CD4-positive, alpha-beta T cell treated with Interleukin-1 beta for 1 hour (primary cell): ENCODE measurements at places on chromosomes 5 and 9.

GRCh38 chr9:16869131-16869881 lies 1.2 kb downstream of the BNC2 start:
- DNase-seq: no peak

DNA sequence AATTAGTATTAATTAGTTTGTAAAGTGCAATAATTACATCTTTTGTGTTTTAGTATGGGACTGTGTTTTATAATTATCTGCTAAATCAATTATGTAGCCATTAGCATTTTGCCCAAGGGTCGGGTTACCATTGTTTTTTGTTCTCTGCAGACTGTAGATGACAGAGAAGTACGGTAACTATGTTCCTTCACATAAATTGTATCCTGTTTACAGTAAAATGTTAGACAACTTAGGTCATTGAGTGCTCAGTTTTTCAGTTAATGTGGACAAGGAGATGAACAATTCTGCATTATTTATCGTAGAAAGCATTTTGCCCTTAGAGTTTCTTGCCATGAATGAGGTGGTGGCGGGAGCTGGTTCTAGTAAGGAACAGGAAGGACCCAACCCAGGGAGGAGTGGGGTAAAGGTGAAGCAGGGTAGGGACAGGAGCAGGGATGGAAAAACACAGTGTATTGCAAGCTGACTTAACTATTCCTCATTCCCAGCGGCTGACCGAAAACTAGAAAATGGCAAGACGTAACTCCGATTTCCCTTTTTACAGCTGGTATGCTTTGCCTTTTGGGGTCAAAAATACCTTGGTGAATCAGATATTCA lies 243.7 kb upstream of the SLC24A2 start:
- no peak for DNase-seq

DNA sequence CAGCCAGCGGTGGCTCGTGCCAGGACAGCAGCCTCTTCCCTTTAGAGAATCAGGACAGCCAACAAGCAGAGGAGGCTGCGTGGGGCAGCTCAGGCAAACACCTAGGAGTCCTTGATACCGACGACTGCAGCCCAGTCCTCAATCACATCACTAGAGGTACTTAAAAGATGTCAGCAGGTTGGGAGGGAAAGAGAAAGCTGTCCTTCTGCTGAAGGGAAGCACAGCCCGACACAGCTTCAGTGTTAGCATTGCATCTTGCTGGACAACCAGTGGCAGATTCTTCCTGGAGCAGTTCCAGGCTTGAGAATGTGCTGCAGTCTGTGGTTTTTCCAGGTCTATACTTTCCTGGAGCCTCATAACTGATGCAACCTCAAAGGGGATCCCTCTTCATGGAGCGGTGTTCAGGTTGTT lies 230.5 kb downstream of the SYK start:
- no peak for DNase-seq

- DNase-seq: no peak
These were observed 42.5 kb downstream of the RALGPS1 start for GRCh38 chr9:126956917-126957686.

- DNase-seq: peak; percentile 10
These were observed 1.6 kb downstream of the LMX1B start for GRCh38 chr9:126615245-126615790.

DNA sequence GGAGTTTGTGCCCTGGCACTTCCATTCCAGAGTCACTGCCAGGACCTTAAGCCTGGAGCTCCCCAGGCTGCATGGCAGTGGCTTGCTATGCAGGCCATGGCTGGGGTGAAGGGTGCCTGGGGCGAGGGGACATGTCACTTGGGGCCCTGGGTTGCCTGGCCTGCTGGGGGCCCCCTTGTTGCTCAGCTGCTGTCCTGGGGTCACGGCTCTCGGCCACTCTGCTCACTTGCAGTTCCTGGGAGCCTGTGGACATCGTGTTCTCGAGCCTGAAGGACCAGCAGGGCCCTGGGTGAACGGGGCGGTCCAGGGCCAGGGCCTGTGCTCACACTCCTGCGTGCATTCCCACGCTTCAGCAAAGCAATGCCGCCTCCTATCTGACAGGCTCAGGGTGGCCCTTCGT lies 14.5 kb upstream of the SLC2A6 start:
- no peak for DNase-seq

DNA sequence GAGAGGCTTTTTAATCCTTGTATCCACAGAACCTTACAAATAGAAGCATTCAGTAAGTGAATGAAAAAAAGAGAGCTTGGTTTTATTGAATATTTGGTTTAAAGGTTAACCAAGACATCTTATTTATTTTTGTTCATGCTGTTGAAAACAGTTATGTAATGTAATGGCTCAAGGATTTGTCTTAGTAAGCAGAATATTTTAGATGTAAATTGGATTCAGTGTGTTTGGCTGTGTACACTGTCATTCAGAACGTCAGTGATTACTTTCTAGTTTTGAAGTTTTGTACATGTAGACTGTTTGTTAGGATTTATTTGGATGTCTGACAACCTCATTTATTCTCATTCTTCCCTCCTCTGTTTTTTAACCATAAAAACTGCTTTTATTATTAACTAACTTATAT lies 31.3 kb downstream of the KCNN2 start:
- no peak for DNase-seq

DNA sequence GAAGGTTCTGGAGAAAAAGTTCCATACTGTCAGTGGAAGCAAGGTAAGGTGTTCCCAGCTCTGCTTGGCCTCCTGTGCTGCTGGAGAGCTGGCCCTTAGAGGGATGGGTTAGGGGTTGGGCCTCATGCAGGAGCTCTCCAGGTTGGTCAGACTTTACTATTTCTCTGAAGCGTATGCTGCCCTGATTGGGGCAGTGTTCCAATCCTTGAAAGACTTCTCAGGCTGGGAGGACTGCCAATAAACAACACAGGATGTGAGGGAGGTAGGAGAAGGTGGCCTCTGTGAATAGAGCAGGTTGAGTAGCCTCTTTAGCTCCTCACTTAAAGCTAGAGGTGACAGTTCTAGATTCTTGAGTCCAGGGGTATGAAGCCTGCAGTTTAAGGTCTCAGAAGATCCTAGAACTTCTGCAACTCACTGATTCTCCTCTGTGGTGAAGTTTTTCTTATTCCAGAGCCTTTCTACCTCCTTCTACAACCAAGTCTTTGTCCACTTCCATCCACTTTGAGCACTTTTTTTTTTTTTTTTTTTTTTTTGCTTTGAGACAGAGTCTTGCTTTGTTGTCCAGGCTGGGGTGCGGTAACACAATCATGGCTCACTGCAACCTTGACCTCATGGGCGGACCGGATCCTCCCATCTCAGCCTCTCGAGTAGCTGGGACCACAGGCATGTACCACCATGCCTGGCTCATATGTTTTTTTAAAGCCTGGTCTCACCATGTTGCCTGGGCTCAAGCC lies 3.0 kb downstream of the HNRNPAB start:
- DNase-seq: no peak

GRCh38 chr5:68331192-68332079 lies 115.9 kb downstream of the PIK3R1 start:
- DNase-seq: no peak

GRCh38 chr5:141615991-141616720 lies 2.6 kb downstream of the DIAPH1 start:
- no peak for DNase-seq

- DNase-seq: no peak
These were observed 582.5 kb downstream of the TAF11L14 start for GRCh38 chr5:18216729-18217128.

- DNase-seq: no peak
These were observed 2.9 kb upstream of the NDST1 start for GRCh38 chr5:150505041-150505511.

- no peak for DNase-seq
These were observed 15.5 kb upstream of the CTNNA1 start for GRCh38 chr5:138737494-138738265.

- no peak for DNase-seq
These were observed 21.5 kb upstream of the SEMA4D start for GRCh38 chr9:89519366-89519805.

GRCh38 chr5:80165452-80165851 lies 90.4 kb downstream of the SERINC5 start:
- no peak for DNase-seq

DNA sequence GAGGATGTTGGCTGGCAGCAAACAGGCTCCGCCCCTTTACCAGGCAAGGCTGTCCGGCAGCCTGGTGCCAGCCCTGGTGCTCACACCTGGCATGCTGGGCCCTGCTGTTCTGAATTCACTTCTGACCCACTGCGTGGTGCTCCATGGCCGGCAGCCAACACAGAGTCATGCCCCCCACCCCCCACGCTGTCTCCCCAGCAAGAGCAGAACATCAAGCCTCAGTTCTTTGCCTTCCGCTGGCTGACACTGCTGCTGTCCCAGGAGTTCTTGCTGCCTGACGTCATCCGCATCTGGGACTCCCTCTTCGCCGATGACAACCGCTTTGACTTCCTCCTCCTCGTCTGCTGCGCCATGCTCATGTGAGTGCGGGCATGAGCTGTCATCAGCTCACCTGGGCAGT lies 12.6 kb upstream of the ENDOG start:
- no peak for DNase-seq

GRCh38 chr5:27568811-27569210 lies 530.4 kb upstream of the CDH9 start:
- no peak for DNase-seq

GRCh38 chr5:4230786-4231641 lies 635.4 kb downstream of the IRX1 start:
- no peak for DNase-seq

- no peak for DNase-seq
These were observed 4.9 kb upstream of the OXCT1 start for GRCh38 chr5:41875121-41875520.

- DNase-seq: no peak
These were observed 184.6 kb downstream of the ACTL7B start for GRCh38 chr9:108671176-108671575.

DNA sequence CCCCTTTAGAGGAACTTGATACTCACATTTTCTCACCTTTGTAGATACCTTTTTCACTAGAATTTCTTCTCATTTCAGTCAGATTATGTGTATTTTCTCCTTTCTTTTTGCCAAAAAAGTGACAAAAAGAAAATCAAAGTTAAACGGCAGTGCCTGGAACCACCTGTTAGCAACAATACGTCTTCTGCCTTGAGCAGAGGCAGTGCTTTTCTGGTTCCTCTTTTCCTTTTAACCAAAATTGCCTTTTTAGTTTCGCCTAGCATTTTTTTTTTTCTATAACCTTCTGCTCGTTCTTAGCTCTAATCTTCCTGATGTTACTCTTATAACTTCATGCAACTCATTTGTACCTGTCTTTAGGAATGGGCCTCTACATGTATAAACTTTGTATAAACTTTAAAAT lies 26.1 kb downstream of the SMIM32 start:
- no peak for DNase-seq

- DNase-seq: no peak
These were observed 183.0 kb upstream of the TRIM32 start for GRCh38 chr9:116504081-116504480.

- no peak for DNase-seq
These were observed 39.6 kb upstream of the RXRA start for GRCh38 chr9:134286471-134287245.

GRCh38 chr5:8827696-8828095 lies 718.2 kb downstream of the SEMA5A start:
- no peak for DNase-seq

DNA sequence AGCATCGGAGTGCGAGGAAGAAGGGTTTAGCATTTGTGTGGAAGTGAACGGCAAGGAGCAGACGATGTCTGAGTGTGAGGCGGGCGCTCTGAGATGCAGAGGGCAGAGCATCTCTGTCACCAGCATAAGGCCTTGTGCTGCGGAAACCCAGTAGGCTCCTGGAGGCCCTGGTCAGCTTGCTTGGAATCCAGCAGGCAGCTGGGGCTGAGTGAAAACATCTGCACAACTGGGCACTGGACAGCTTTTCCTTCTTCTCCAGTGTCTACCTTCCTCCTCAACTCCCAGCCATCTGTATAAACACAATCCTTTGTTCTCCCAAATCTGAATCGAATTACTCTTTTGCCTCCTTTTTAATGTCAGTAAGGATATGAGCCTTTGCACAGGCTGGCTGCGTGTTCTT lies 72.1 kb downstream of the C7 start:
- no peak for DNase-seq

GRCh38 chr5:2093859-2094615 lies 211.3 kb upstream of the IRX4 start:
- DNase-seq: no peak

DNA sequence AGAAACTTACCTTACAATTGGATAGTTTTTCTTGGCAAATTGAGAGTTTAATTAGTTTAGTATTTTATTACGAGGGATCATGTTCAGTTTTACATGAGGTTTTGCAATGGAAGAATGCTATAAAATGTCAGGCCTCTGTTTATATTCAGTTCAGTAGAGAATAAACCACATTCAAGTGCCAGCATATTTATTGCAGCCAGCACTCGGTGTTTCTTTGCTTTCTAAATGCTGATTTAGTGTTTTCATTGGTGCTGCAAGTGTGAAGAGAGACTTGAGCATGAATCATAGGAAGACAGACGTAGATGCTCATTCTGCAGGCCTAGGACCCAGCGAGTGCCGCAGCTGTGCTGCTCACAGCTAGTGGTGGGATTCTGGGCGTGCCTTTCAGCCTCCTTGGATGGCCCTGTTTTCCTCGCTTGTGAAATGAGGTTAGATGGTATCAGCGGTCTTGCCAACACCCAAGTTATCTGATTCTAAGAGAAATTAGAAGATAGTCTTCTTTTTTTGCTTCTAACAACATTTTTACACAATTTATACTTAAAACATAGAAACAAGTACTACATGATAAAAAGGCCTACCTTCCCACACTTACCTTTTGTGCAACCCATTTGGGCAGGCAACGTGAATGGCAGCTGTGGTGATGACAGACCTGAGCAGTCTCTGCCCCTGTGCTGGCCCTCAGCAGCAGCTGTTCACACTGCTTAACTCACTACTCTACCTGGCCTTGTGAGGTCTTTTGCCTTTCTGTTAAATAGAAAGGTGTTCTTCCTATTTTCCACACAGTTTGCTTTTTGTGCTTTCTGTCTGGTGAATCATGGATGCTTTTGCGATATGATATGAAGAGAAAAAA lies 26.8 kb upstream of the TNFAIP8 start:
- peak; percentile 63 for DNase-seq

DNA sequence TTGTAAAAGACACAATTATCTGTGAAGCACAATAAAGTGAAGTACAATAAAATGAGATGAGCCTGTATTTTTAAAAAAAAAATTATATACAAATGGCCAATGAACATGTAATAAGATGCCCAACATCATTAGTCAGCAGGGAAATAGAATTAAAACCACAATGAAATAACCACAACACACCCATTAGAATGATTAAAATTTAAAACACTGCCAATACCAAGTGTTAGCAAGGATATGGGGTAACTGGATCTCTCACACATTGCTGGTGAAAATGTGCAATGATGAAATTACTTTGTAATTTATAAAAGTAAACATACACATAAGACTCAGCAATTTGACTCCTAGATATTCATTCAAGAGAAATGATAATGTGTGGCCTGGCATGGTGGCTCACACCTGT lies 62.8 kb downstream of the SHOC1 start:
- DNase-seq: no peak

DNA sequence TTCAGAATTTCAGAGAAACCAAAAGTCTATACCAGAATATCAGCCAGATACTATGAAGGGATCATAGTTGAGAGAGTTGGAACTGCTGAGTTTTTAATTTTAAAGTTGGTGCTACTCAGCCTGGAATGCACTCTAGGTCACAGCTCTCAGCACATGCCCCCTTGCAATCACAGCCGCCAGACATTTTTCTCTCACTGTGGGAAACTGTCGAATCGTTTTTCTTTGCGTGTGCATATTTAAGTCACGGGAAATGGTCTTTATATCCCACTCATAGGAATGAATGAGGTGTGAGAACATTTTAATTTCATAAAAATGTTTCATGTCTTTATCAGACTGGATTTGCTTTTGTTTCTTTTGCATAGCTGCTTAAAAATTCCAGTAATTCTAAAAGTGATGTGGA lies 12.2 kb upstream of the SPDL1 start:
- DNase-seq: no peak

GRCh38 chr9:68669218-68669617 lies 35.8 kb upstream of the PIP5K1B start:
- no peak for DNase-seq
